Fibroblast of the aortic adventitia (primary cell): ENCODE measurements at places on chromosomes 2 and 18. TPM values are rescaled to one million over a fixed set of nuclear protein-coding genes. Genes with fewer than 3 reads are reported as not detected.

MRPL19 gene
- 38.0 and 150 TPM in 2 replicates for total RNA-seq

ADGRF3 gene
- 0.09 TPM in 1 of 2 replicates, not detected in the other for total RNA-seq

TMEM198 gene
- total RNA-seq, result 1.1 and 2.8 TPM in 2 replicates

CTNNA2 gene
- total RNA-seq, result 0.36 TPM in 1 of 2 replicates, not detected in the other

SLC5A7 gene
- total RNA-seq, result not detected in 2 replicates

TGFA gene
- total RNA-seq, result not detected in 2 replicates

- peak; percentile 96 for DNase-seq
Observed at GRCh38 chr2:118686346-118686745, 161.1 kb downstream of the EN1 start.

DNA sequence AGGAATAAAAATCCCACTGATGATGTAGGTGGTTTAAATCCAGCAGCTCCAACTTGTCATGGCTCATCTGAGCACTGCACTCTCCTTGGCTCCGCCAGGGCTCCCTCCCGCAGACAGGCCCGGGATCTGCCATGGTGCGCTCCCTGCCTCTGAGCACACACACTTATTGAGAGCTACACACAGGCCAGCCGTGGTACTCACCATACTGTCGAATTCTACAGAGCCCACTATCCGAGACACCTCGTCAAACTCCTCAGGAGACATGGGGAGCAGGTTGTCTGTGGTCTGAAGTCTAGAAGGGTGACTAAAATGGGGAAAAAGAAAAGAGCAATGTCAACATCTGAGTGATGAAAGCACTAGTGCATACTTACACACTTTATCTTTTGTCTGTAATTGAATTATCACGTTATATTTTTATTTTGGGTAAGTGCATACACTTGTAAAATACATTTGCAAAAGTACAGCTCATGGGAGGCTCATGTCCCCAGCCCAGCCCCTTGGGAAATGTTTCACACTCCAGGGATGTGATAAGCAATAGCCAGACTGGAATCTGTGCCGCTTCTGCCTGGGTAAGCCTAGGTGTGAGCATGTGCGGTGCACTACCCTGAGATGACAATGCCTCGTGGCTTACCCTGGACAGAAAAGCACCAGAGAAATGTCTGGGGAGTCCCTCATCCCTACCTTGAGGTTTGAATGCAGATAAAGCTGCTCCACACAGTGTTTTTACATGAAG is 39.2 kb downstream of the STAT1 start:
- DNase-seq, result no peak

DNA sequence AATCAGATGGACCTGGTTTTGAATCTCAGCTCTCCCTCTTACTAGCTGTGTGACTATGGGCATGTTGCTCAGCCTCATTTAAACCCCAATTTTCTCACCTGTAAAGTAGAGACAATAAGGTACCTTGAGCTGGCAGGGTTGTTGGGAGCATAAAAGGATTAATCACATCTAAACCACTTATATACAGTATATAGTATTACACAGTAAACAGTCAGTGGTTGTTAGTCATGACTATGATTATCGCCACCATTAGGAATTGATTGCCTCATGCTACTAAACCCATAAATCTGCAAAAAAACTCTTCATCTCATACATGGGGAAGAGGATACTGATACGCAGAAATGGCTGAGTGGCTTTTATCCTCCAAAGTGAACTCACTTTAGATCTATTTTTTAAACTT is 65.8 kb downstream of the INO80D start:
- no peak for DNase-seq

- peak; percentile 48 for DNase-seq
Observed at GRCh38 chr2:207254591-207255464, 89.1 kb upstream of the KLF7 start.

- no peak for DNase-seq
Observed at GRCh38 chr2:16346671-16347070, 319.0 kb downstream of the CYRIA start.

GRCh38 chr18:70284976-70285620 is 3.7 kb upstream of the SOCS6 start:
- no peak for DNase-seq

DNA sequence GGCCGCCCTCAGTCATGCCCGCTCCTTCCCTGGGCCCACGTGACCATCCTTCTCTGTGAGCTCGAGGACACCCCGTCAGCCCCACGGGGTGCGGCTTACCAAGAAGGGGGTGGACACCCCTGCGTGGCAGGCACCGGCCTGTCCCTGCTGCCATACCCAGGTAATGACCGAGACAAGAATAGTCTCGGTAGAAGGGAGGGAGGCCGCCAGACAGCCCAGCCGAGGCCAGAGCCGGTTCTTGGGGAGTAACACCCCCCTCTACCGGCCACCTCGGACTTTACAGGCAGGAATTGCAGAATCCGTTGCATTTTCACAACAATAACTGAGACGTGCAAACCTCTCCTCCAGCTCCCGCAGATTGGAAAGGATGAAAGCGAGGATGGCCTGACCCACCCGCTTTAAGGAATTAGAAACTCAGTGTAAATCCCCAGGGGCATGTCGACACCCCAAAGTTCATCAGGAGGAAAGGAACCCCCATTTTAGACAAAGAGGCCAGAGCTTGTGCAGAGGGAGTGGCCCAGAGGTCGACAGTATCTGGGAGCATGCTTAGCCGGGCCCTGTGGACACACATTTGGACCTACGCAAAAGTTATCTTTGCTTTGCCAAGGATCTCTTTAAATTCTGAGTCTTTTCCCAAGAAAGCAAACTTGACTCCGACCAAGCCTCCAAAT is 60.1 kb upstream of the GLI2 start:
- peak; percentile 66 for DNase-seq

DNA sequence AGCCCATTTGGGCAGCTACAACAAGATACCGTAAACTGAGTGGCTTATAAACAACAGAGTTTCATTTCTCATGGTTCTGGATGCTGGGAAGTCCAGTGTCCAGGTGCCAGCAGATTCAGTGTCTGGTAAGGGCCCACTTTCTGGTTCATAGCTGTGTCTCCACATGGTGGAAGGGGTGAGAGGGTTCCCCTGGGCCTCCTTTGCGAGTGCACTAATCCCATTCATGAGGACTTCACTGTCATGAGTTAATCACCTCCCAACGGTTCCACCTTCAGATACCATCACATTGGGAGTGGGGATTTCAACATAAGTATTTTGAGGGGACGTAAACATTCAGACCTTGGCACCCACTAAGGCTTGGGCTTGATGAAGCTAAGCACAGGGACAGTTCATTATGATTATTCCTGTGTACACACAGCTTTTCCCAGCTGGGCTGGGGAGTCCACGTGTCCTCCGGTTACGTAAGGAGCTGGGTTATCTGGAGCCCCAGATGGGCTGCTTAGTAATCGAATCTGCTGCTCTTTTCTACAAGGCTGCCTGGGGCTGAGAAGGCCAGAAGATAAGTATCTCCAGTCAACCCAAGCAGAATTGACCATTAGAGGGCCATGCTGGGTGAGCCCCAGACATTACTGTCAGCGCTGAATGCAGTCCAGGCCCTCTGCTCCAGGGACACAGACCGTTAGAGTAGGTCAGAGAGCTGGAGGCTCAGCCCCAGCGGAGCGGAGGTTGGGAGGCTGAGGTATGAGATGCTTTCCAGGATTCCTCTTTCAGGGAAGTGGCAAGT is 42.7 kb downstream of the EPAS1 start:
- DNase-seq, result peak; percentile 78

DNA sequence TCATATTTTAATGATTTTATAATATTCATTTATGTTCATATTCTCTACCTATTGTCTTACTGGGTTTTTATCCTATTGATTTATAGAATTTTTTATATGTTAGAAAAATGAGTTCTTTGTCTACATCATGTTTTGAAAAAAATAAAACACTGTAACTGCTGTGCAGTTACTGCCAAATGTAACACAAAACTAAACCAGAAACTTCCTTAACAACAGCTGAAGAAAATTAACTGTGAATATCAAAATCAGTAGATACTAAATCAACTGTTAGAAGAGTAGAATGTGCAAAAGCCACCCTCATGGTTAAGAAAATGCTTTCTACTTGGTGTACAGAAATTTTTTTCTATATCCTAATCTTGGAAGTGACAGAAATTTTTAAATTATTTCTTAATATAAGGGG is 69.5 kb downstream of the PTRHD1 start:
- no peak for DNase-seq
